ENCODE measurements at places on chromosomes 6 and 20.

DNA sequence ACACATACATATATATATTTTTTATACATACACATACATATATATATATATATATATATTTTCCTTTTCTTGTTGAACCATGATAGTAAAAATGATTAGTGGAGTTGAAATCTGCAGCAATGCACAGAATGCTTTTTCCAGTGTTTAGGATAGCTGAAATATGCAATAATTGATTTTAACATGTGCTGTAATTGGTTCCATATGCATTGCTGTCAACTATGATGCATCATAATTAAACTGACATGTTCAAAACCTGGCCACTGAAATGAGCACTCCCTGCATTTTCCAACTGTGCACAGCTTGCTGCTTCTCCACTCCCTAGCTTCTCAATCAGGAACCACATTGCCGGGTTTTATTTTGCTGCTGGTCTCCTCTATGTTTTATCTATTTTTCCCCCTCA lies 358.3 kb downstream of the PAX1 start:
- peak; percentile 69 for DNase-seq

- DNase-seq, result peak; percentile 48
Observed at GRCh38 chr6:32148289-32149091, 3.2 kb downstream of the PRRT1 start.

GRCh38 chr6:170288852-170289179 lies 2.1 kb downstream of the DLL1 start:
- DNase-seq, result no peak

GRCh38 chr6:25017932-25018567 lies 82.3 kb upstream of the RIPOR2 start:
- DNase-seq, result no peak

DNA sequence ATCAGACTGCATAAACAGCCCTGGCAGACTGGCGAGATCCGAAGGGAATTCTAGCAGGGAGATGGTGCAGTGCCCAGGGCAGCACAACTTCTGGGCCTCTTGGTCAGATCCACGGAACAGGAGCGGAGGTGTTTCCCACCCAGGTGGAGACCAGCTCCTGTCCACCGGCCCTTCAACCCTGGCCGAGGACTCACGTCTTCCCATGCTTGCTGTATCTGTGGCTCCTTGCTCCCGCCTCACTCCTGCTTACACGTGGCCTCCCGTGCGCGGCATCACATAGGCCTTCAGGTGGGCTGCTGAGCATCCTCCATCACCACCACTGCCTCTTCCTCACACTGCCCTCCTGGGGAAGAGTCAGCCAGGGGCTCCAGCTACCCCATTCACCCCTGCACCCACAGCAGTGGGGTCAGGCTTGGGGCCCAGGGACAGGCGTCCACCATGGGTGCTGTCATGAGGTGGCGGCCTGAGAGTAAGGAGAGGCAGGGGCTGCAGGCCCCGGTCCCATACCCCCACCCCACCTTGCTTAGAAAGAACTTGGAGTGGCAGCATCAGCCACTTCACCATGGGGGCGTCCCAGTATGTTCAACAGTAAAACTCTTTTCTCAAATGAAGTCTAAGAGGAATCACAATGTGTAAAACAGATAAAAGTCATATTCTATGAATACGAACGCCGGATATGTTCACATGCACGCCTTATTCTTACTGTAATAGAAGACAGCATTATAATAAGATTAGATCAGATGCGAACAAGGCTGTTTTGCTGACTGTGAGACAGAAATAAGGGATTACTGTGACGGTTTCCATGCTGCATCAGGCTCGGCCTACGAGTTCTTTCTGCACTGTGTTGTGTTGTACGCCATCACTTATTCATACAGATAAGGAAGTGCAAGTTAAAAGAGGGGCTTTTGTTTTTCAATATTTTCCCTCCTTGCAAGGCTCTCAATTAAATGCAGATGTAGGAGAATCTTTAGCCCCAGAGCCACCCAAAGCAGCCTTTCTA lies 165.4 kb downstream of the GRM4 start:
- no peak for DNase-seq

DNA sequence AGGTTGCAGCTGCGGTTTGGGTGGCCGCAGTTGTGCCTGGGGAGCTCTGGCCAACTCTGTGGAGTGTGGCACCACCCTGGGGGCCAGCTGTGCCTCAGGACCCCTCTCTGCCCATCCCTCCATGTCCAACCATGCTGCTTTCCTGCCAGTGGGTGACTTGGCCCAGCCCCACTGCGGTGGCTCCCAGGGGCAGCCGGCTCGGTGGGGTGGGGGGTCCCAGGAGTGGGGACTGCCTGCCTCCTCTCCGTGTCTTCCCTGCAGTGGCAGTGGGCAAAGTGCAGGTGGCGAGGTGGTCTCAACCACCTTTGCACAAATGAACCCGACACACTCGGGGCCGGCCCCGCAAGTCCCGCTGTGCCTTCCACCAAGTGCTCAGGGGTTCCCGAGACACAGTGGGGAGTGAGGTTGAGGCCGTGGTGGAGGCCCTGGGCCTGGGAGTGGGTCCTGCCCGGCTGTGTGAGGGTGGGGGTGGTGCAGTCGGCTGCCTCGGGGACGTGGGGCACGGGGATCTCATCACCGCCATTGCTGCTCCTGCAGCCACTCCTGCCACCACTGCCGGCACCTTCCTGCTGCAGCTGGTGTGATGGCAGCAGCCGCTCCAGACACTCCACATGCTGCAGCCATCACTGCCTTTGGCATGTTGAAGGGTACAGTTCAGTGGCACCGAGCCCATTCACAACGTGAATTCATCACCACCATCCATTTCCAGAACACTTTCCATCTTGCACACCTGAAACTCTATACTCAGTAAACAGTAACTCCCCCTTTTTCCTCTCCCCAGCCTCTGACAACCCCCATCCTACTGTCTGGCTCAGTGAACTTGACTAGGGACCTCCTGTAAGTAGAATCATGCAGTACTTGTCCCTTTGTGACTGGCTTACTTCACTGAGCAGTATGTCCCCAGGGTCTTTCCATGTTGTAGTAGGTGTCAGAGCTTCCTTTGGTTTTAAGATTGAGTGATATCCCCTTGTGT lies 10.7 kb upstream of the SLCO4A1 start:
- DNase-seq, result no peak

DNA sequence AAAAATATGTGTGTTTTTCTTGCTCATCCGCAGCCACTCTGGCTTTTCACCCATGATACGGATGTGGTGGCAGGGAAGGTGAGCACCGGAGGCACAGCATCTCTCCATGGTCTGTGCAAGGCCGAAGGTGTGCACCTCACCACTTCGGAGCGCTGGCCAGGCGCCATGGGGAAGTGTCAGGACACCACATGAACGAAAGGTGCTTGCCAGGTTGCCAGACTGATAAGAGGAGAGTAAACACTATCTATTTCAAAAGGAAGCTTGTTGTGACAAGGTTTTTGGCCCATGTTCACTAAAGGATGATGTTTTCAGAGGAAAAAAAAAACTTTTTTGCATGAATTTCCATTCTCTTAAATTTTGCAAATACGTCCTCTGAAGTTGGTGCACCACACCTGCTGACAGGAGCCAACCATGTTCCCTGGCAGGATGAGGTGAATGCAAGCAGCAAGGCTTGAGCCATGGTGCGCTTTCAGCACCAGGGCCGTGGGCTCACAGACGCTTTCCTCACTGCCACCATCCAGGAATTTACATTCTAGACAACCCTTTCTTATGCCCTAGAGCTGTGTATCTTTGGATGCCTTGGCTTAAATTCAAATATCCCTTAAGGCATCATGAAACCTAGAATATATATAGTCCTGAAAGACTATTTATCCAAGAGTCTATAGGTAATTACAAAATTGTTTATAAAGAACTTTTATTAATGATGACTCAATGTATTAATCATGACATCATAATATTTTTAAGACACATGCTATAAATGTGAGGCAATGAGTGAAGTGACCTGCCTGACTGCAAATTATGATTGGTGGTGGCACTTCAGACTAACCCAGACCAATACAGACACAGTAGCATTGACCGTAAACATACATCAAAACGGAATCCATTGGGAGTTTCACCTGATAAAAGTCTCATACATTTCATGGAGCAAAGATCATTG lies 234.5 kb downstream of the TFAP2A start:
- no peak for DNase-seq

All from skin of body (tissue), 3 donors.